GOT3 (cell line): ENCODE measurements at places on chromosomes 11 and 22.

DNA sequence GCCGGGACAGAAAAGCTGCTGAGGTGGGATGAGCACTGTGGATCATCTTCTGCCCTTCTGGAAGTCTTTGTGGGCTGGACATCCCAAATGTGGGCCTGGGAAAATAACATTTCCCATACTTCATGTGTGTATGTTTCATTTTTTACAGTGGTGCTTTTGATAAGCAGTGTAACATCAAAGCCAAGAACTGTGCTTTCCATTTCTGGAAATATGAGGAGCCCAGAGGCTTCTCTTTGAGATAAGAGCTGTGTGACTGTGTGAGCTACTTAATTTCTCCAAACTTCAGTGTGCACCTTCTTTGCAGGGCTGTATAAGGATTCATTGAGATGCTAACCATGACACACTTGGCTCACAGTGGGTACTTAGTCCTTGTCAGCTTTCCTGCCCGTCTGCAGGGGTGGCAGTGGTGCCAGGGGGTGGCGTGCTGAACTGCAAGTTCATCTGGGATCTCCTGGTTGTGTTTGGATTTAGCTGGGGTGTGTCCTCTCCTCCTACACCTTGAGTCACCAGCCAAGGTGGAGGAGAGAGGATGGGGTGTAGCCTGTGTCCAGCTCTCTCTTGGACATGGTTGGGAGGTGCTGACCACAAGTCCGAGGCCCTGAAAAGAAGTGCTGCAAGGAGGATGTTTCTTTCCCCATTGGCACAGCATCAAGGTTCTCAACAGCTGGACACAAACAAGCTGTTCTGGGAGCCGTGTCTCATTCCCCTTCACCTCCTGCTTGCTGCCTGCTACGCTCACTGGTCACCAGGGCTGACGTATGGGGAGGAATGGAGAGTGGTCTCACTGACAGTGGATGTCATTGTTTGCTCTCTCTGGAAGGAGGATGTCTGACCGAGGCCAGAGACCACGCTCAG lies 139.4 kb downstream of the TEAD1 start:
- no peak for DNase-seq

DNA sequence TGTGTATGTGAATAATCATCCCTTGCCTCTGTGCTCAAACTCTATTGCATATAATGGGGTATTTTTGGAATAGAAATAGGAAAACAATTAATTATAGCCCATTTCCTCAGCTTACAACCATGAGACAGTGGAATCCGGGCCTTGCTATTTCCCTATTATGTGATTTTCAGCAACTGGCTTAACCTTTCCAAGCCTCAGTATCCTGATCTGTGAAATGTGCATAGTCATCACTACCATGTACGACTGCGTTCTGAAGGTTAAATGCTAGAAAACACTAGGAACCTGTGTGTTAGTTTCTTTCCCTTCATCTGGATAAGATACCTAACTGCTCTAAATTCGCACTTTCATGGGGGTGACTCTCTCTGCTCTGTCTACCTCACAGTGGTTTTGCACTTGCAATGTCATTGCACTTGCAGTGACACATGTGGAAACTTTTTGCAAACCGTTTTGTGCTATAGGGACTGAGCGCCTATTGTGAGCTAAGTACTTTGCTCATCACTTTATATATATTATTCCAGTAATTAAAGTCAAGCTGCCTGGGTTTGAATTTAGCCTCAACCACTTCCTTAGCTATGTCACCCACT lies 48.3 kb downstream of the IRAG1 start:
- DNase-seq: no peak

- DNase-seq: no peak
These were observed 69.4 kb downstream of the OSBP2 start for GRCh38 chr22:30763815-30764673.

DNA sequence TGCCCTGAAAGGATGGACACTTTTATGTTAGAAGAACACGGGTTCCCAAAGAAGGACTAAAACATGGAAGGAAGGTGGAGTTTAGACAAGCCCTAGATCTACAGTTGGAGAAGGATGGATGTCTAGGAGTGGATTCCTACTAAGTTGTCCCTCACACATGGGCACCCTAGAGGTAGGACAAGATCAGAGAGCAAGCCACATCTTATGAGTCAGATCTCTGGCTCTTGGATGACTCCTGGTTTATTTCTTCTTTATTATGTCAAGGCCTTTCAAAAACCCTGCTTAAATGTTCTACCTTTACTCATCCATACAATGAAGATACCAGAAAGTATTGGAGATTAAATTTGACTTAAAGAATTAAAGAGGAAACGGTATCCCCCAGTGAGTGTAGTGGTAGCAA lies 34.4 kb downstream of the PRCP start:
- no peak for DNase-seq

DNA sequence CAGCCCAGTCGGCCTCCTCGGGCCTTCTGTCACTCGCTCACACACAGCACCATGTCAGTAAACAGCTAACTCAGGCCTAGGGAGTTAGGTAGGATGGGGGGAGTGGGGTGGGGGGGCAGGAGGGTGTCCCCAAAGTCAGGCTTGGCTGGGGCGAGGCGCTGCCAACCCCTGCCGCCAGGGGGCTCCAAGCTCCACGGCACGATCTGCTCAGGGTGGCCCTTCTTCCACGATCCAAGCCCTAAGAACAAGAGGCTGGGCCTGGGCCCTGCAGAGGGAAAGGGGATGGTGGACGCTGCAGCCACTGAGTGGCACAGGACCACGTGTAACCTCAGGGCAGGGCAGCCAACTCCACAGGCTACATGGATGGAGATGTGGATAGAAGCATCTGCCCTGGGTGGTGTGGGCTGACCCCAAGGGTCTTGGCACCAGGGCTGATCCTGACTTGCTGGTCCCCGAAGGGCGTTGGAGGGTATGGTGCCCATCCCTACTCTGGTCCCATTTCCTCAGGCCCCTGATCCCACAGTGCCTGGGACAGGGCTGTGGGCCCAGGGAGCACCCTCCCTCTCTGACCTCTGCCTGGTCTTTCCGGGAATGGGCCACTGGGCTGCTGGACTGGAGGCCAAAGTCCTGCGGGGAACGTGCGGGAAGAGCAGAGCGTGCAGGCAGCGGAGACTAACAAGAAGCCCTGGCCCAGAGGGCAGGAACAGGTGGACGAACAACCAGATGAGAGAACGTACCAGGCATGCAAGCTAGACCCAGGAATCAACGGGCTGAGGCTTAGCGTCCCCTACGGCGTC lies 29.1 kb upstream of the TXNRD2 start:
- no peak for DNase-seq

- no peak for DNase-seq
These were observed 44.2 kb upstream of the LINC01488 start for GRCh38 chr11:69437001-69437875.

- DNase-seq: no peak
These were observed 197.0 kb upstream of the CADM1 start for GRCh38 chr11:115700981-115701875.

- DNase-seq: no peak
These were observed 38.3 kb downstream of the WT1 start for GRCh38 chr11:32396991-32397390.

DNA sequence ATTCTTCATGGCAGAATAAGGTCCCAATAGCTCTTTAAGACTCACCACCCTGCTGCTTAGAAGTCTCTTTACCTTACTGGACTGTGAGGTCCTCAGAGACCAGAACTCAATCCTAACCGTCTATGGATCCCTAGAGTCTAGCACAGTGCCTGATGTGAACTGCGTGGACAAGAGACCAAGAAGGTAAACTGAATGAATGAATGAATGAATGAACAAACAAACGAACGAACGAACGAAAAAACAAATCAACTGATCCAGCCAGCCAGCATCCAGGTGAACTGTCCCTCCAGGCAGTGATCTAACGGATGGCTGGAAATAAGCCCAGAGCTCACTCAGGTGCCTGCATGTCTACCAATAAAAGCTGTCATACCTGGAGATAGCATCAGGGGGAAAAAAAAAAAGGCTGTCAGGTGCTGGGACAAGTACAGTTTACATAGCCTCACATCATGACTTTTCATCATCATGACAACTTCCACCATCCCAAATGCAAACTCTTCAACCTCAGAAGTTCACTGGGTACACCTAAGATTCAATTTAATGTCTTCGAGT lies 59.8 kb downstream of the PACSIN2 start:
- no peak for DNase-seq

DNA sequence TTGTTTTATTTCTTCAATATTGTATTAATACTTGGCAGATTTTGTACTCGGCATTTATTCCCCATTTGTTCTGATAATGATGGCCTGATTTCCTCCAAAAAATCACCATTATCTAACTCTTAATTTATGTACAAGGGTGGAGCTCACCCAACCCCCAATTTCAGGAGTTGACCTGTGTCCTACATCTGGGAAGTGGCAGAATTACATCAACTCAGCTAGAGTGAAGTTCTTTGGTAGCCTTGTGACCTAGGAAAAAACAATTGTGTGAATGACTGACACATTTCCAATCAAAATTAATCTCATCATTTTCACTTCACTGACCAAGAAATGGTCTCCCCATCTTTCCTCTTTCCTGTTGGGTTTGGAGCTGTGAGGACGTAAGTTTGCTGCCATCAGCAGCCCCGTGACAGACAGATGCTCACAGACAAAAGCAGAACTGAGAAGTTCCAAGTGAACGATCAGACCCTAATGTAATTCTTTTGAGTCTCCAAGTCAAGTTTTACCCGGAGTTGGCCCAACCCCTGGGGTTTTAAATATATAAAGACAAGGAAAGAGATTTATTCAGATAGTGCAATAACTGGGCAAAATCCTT lies 16.6 kb upstream of the MS4A6E start:
- DNase-seq: no peak

DNA sequence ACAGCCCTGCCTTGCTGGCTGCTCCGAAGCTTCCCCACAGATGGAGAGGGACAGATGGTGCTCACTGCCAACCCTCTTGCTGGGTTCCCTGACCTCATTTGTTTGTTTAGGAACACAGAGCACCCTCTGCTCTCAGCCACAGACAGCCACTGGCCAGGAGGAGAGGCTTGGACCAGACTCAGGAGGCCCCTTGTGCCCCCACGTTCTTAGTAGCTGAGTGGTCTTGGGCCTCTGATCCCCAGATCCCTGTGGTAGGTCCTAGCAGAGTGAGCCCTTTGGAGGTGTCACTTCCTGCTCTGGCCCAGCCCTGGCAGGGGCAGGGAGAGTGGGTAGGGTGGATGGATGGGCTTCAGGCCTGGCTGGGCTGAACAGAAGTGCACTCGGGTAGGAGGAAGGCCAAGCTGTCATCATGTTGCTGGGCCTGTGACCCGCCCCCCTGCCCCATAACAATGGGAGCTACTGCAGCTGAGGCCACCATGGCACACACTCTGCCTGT lies 84.0 kb downstream of the DHCR7 start:
- no peak for DNase-seq

DNA sequence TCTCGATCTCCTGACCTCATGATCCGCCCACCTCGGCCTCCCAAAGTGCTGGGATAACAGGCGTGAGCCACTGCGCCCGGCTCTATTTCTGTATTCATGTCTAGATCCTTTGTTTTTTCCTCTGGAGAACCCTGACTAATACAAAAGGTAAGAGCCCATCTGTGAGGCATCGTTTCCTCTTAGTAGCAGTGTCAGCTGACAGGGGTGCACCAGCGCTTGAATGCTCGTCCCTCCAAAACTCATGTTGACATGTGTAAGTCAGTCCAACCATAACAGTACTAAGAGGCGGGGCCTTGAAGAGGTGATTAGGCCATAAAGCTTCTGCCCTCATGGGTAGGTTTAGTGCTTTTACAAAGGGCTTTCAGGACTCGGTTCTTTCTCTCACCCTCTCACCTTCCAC lies 470.1 kb upstream of the B3GAT1 start:
- DNase-seq: no peak

GRCh38 chr11:44842220-44842619 lies 108.5 kb downstream of the TP53I11 start:
- no peak for DNase-seq

DNA sequence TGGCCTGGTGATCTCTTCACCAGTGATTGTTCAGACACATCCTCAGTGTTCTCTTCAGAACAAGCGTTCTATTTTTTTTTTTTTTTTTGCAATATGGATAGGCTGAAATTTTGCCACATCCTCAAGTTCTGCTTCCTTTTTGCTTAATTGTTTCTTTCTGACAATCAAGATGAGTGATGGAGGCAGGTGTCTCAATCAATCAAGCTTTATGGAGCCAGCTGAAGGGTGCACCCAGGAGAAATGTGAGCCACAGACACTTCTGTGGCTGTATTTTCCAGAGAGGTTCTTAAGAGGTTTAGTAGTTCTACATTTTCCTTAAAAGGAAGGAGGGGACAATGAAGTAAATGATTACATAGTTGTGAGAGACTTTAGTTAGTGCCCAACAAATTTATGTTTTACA lies 43.9 kb upstream of the ASPHD2 start:
- no peak for DNase-seq

DNA sequence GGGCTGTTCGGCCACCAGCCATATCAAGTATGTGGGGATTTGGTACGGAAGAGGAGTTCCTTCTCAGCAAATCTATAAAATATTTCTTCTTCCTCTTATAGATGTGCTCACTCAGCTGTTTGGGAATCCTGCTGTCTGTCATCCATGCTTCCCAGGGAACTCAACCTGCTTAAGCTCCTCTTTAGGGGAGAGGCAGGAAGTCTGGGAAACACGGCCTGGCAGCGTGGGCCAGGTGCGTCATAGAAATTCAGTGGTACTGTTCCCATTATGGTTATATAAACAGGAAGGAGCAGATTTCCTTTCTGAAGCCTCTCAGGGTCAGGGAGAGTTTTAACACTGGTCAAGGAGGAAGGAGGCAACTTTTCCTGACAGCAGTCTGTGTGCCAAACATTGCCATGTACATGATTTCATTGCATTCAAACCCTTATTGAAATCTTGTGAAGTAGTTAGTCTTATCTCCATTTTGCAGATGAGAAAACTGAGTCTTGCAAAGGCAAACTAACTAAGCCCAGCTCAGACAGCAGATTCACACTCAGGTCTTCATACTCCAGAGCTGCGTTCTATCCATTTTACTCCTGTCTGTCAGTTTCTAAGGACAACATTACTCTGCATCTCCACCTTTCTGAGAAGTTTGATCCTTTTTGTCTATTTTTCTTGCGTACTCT lies 35.4 kb upstream of the AMOTL1 start:
- DNase-seq: no peak

DNA sequence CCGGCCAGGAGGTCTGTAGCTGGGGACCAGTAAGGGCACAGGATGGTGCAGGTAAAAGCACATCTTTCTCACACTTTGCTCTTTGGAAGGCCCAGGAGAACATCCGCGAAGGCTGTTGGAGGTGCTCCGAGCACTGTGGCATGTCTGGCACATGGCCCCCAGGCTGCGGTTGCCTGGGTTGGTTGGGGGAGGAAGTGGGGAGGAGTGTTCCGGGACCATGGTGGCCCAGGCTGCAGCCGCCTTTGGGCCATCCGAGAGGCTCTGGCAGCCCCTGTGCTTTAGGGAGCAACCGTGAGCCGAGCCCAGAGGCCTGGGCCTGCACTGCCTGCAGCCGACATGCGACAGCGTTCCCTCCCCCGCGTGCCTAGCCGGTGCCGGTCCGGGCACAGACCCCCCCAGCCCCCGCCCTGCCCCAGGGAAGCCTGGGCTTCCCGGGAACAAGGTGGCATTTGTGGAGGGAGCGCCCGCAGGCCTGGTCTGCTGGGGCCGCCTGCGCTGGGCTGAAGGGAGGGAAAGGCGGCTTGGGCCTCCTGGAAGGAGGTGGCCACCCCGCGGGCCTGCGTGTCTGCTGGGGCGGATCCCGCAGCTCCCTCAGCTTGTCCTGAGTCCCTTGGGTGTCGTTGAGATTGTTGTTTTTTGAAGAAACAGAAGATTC lies 57.9 kb downstream of the GRAMD4 start:
- no peak for DNase-seq

- DNase-seq: no peak
These were observed 48.1 kb upstream of the TOP3B start for GRCh38 chr22:22030493-22031182.
